Stimulated activated CD4-positive, alpha-beta T cell treated with anti-CD3 and anti-CD28 coated beads, Interleukin-1b, Interleukin-23, amount 100 ng/mL, for 1 hour (primary cell): ENCODE measurements at places on chromosomes 6 and 20.

DNA sequence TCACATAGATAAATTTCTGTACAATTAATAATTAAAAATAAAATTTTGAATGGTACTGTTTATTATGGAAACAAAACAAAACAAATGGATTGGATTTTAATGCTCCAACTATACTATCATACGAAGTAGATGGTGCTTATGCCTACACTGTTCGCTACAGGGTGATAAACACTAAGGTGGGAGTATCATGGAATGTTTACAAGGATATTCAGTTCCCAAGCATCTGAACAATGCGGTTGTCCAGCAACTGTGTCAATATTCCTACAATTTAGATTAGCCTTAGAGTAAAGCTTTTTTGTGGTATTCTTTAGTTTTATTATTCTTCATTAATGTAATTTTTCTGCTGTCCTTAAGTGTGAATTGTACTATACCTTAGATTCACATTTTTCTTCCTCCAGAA, 105.1 kb downstream of the MMS22L start:
- no peak for DNase-seq

- DNase-seq = no peak
Observed at GRCh38 chr6:22253955-22254655, 42.7 kb downstream of the PRL start.

DNA sequence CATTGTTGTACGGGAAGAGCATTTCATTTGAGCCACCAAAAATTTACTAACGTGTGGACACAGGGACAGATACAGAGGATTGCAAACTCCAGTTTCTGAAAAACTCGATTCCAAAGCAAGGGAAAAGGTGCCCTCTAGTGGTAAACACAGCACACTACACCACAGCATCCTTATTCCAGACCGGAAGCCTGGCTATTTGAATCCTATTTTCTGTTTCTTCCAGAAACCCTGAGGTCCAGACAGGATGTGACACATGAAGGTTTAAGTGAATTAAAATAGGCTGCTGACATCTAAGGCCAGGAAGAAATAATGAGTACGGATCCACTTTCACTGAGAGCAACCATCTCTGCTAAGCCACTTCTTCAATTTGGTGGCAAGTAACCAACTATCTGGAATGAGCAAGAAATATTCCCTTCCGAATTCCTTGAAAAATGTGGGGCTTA, 31.8 kb upstream of the GMPR start:
- DNase-seq = no peak

DNA sequence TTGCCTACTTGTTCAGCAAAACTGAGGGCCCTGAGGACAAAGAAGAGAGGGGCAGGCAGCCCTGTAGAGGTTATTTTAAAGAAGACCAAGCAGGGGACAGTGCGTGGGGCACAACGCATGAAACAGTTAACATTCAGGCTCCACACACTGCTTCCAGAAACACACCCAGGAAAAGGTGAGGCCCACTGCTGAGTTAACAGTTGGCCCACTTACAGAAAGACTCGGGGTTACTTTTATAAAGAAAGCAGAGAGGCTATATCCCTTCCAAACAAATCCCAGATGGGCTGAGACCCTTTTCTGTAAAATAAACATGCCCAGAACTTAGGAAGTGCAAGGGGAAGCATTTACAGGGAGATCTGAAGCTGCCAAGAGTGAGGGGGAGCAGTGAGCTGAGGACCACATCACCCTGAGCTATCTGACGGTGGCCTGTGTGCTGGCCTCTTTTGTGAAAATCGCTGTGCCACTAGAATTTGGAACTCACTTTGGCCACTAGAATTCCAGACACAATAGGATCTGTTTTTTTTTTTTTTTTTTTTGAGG, 49.8 kb upstream of the SSTR4 start:
- no peak for DNase-seq

DNA sequence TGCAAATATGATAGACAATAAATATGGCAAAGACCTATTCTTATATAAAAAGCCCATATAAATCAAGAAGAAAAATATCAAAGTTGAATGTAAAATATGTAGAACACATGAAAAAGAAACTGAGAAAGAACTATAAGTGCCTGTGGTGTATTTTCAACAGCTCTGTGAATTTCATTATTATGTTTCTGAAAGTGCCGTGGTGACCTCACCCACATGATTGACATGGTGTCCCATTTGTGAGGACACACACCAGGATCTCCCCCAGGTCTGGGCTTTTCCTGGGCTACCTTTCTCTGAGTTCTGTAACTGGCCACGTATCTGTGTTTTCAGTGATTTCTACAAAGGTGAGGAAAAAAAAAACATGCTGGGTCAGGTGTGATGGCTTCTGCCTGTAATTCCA, 86.7 kb downstream of the BMP6 start:
- no peak for DNase-seq

DNA sequence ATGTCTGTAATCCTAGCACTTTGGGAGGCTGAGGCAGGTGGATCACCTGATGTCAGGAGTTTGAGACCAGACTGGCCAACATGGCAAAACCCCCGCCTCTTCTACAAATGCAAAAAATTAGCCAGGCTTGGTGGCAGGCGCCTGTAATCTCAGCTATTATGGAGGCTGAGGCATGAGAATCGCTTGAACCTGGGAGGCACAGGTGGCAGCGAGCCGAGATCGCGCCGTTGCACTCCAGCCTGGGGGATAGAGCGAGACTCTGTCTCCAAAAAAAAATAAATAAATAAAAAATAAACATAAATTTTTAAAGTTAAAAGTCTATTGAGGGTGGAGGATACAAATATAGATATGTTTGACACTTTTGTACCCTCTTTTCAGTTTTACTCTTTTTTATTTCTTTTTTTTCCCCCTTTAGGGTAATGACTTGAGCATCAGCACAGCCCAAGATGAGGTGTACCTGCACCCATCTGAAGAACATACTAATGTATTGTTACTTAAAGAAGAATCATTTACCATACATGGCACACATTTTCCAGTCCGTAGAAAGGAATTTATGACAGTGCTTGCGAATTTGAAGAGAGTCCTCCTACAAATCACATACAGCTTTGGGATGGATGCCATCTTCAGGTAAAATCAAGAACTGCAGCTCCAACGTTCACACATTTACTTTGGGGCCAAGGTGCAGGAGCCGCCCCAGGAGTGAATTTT, 368.9 kb downstream of the LAMA2 start:
- DNase-seq = peak; percentile 19

DNA sequence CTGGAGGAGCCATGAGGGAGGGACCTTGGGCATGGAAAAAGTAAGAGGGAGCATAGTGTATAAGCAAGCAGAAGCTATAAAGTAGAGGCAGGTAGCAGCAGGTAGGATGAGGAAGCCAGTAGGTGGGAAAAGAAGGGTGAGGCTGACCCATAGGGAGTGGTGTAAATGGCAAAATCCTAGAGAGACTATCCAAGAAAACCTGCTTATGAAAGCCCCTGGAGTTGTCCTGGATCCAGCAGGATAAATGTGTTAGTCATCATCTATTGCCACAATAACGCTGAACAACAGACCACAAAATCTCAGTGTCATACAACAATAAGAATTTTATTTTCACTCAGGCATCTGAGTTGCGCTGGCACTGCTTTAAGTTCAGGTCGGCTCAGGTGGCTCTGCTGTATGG, 30.2 kb downstream of the CHD6 start:
- no peak for DNase-seq

DNA sequence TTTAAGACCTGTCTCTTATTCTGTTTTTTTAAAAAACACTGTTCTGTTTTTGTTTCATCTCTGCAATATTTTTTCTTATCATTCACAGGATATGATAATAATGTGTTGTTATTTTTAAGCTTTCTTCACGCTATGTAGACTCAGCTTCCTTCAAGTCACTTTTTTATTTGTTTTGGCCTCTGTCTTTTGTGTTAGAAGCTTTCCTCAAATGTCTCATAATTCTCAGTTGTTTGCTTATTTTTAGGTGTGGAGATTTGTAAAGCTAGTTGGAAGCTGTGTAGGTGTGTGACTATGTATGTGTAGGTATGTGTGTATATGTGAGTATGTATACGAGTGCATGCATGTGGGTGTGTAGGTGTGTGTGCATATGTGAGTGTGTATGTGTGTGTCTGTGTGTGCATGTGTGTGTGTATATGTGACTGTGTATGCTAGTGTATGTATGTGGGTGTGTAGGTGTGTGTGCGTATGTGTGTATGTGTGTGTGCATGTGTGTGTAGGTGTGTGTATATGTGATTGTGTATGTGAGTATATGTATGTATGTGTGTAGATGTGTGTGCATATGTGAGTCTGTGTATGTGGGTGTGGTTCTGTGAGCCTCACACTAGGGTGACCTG, 16.3 kb upstream of the VEGFA start:
- DNase-seq = no peak

GRCh38 chr6:94713446-94713845, 863.9 kb upstream of the MANEA start:
- no peak for DNase-seq

DNA sequence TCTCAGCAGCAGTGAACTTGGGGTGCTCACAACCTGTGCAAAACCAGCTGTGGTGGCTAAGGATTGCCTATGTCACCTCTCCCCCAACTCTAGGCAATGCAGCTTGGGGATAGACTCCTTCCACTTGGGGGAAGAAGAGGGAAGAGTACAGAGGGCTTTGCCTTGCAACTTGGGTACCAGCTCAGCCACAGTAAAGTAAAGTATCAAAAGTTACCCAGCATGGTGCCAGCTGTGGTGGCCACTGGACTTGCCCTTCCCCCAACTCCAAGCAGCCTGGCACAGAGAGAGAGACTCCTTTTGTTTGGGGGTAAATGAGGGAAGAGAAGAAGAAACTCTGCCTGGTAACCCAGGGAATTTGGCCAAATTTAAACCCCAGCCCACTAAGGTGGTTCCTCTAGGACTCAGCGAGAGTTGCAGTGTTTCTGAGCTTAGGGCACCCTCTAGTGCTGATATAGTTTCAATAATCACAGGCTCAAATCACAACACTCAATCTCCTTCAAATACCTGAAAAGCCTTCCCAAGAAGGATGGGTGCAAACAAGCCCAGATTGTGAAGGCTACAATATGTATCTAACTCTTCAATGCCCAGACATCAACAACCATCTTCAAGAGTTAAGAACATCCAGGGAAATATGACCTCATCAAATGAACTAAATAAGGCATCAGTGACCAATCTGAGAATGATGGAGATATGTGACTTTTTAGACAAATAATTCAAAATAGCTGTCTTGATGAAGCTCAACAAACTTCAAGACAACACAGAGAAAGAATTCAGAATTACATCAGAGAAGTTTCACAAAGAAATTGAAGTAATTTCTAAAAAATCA, 7.6 kb upstream of the DEFB129 start:
- no peak for DNase-seq

DNA sequence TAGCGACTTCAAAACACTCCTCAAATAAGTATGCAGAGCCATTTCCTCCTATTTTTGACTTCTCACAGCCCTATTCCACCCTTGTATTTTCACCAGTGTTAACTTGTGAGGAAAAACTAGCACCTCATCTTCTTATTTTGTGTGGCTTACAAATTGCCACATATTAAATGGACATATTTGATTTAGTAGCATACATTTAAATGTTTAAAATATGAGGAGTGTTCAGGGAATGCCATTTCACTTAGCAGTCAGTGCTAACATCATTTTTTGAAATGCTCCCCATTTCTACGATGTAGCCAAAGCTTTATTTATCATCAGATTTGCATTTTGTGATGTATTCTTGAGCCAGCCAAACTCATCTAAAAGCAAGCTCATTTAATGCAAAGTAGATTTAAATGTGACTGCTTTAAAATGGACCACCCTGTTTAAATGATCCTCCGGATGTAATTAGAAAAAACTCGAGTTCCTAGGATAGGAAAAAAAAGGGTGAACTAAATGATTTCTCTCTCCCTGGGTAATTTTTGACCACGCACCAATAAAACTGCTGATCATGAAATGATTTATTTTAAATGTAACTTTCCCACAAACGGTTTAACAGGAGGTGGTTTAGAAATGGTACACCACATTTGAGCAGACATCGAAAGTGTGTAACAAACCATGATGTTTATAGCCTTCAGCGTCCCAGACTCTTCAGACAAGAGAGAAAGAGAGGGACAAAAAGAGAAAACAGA, 172.6 kb downstream of the CD83 start:
- DNase-seq = no peak

DNA sequence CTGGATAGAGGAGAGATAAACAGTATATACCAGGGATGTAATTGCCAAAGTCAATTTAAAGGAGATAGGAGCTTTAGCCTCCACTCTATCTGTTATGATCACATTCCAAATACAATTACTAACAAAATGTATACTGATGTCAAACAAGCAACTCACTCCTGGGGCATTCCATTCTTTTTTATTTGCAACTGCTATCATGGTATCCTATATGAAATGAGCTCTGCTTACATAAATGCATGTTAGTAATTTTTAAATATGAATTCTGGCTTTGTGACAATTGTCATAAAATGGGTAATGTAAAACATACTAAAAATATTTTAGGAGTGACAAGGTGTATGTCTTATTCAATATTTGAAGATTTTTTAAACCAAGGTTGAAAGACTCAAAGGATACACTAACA, 751.1 kb downstream of the HACE1 start:
- DNase-seq = no peak

DNA sequence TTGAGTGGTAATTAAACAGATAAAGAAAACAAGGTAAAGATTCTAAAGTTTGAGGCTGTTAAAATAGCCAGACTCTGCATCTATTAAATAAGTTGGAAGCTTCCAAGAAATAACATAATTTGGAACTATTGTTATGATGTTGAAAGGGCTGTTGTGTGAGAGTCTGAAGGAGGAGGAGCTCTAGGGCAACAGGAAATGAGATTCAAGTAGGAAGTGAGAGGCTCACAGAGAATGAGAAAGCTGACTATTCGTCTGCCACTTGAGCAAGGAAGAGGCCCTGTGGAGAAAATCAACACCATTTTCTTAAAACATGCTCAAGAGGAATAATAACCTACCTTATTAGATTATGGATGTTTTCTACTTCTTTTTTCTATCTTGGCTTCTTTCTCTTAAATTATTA, 185.2 kb downstream of the SLC24A3 start:
- no peak for DNase-seq

- peak; percentile 100 for DNase-seq
Observed at GRCh38 chr20:5126512-5127203, at the start of gene CDS2. Gene CDS2 (plus strand): TSS chr20:5127008. CDS start chr20:5127093, 85 bp downstream.

GRCh38 chr6:33440649-33441309, 13.6 kb upstream of the ZBTB9 start:
- DNase-seq = no peak

GRCh38 chr20:63440366-63440955, 32.0 kb downstream of the KCNQ2 start:
- DNase-seq = no peak

GRCh38 chr6:82017288-82017687, 230.3 kb downstream of the IBTK start:
- DNase-seq = no peak

- no peak for DNase-seq
Observed at GRCh38 chr6:25844518-25844917, 12.7 kb upstream of the SLC17A1 start.

- no peak for DNase-seq
Observed at GRCh38 chr20:24949756-24950127, 673 bp downstream of the CST7 start.

- DNase-seq = peak; percentile 39
Observed at GRCh38 chr20:59571551-59572314, 32.6 kb upstream of the PHACTR3 start.

GRCh38 chr6:20440296-20440695, 38.6 kb downstream of the E2F3 start:
- DNase-seq = no peak

- no peak for DNase-seq
Observed at GRCh38 chr20:1920826-1921225, 25.6 kb downstream of the SIRPA start.
